ENCODE measurements at places on chromosomes 2 and 18.

- no peak for DNase-seq
Measured at GRCh38 chr2:206396211-206396610, 47.1 kb upstream of the ADAM23 start.

GRCh38 chr2:45145073-45145899, 136.0 kb upstream of the SIX2 start:
- no peak for DNase-seq

- no peak for DNase-seq
Measured at GRCh38 chr2:207881902-207882301, 112.2 kb upstream of the FZD5 start.

DNA sequence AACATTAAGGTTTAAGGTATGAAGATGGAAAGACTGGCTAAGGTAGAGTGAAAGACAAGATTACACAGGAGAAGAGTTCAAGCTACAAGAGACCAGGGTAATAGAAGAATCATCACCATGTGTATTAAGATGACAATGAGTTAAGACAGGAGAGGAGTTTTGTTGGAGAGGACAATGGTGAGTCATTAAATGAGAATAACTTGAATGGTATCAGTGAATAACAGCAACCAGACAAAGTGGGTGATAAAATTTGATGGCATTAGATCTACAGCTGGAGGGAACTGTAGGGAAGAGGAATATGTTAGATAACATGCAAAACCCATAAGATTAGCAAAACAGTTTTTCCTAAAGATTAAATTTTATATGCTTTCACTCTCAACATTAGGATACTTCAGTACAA, 18.8 kb upstream of the ENOSF1 start:
- no peak for DNase-seq

DNA sequence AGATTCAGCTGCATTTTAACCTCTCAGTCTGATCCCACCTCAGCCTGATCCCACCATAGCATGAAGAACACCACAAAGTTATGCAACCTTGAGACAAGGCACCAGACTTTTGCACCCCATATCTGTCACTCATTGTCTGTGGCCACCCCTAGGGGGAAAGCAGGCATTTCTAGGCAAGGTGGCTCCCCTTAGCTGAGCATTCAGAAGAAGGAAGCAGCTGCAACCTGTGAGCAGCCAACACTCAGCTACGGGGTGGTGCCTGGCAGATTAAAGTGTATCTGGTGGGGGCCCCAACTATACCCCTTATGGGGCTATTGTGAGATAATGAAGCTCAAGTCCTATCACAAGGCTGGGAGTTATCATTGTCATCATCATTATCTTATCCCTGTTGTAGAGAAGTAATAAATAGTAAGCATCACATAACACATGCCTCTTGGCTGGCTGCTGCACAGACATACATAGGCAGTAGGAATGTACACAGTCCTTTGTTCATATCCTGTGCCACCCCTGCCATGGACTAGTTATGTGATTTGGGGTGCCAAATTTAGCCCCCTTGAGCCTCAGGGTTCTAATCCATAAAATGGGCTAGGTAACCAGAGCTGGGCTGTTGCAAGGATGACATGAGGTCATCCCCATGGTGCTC, 20.6 kb upstream of the TMEM163 start:
- no peak for DNase-seq

DNA sequence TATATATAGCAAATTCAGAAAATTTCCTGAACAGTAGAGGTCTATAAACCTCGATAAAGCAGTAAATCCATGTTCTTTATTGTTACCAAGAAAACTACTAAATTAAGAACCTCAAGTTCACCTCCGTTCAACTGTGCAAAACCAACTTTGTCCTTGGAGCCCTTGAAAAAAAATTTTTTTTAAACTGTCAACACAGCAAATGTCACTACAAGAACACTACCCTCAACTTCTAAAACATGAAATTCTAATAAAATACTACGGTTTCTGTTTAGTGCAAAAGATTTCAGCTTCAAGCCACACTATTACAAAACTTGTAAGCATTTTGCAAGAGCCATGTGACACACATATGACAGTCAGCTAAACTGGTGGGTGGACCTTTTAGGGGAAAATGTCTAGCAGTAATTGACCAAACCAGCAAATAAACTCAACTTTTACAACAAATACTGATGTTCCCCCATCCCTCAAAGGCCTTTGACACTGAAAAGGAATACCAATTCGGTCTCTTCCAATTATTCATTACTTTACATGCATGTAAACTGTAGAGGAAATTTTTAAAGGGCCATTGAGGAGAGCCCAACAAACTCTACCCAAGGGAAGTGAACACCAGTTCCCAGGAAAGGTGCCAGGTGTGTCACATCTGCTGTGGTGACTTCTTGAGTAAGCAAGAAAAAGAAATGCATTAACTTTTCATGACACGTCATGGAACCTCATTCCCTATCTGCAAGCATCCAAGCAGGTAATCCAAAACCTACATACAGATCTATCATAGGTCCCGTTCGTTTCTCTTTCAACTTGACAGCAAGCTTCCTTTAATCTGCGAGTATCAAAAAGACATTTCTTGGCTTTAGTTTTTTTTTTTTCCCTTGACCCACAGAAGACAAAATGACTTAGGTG, 1.4 kb downstream of the RAB1A start:
- no peak for DNase-seq
